D721Med (cell line): ENCODE measurements at places on chromosomes 16 and 17.

- peak; percentile 27 for DNase-seq
Measured at GRCh38 chr16:5789033-5789432, 691.4 kb upstream of the EEF2KMT start.

DNA sequence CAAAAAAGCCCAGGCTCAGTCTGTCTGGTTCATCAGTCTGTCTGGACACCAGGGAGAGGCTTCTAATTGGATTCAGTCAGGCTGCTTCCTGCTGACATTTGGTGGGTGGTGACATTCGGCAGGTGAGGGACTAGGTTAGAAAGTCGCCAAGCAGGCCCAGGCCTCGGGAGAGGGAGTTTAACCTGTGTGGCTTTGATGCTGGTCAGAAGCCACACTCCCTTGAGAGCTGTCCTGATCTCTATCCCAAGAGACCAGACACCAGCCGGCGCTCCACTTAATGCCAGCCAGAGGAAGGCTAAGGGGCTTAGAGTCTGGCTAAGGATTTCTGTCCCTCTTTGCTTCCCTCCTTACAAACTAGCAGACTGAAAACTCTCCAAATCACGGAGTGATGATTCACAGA is 135.0 kb downstream of the GSG1L start:
- DNase-seq = peak; percentile 49

DNA sequence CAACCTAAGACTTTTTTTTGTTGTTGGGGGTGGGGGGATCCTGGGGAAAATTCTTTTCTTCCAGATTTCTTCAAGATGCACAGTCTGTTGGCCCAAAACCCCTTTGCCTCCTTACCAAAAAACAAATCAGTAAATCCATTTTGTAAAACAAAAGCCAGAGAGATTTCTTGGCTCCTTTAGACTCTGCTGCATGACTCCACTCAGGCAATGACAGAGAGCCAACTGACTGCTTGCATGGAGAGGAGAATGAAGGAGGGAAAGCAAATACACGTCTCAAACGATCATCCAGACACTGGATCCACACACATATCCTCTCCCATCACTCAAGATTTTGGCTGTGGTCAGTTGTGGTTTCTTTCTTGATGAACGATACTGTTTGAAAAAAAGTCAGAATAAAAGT is 13.8 kb downstream of the COPRS start:
- DNase-seq = no peak

- no peak for DNase-seq
Measured at GRCh38 chr17:65487990-65488389, 73.5 kb downstream of the AXIN2 start.

DNA sequence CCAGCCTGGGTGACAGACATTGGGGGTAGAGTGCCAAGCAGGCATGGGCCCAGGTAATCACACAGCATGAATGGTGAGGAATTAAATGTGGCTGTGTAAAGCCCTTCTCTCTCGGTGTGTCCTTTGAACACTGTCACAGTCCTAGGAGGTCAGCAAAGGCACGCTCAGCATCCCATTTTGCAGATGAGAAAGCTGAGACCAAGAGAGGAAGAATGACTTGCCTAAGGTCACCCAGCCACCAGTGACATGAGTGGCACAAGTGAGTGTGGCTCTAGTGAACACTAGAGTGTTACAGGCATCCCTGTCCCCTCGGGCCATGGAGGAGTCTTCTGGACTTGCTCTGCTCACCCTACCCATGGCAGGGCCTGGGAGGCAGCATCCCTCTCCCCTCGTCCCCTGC is 10.7 kb downstream of the CTF1 start:
- DNase-seq = no peak

GRCh38 chr16:47317465-47318240 is 143.2 kb downstream of the ITFG1 start:
- DNase-seq = no peak

DNA sequence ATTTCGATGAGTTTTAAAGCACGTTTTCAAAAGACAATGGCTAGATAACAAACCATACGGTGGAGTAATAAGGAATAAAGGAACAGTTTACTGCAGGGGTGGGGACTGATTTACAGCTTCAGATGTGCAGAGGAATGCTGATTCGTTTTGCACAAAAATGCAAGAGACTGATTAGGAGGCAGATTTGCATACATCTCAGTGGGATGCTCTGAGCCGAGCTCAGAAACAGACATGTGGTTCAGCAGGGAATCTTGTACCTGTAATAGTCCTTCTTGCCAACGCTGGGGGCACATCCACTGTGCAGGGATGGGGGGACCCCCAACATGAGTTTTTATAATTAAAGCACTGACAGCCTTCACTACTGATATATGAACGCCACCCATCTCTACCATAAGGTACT is 308.0 kb downstream of the GRIN2A start:
- DNase-seq = no peak

- no peak for DNase-seq
Measured at GRCh38 chr17:32161506-32162365, 19.4 kb downstream of the RHOT1 start.

- DNase-seq = no peak
Measured at GRCh38 chr17:73255671-73256181, 6.0 kb downstream of the CPSF4L start.

GRCh38 chr16:57380671-57381462 is 8.6 kb downstream of the CX3CL1 start:
- no peak for DNase-seq

- DNase-seq = no peak
Measured at GRCh38 chr16:30398661-30399434, 3.6 kb downstream of the ZNF48 start.

- DNase-seq = no peak
Measured at GRCh38 chr16:76713191-76713590, 436.0 kb downstream of the CNTNAP4 start.

DNA sequence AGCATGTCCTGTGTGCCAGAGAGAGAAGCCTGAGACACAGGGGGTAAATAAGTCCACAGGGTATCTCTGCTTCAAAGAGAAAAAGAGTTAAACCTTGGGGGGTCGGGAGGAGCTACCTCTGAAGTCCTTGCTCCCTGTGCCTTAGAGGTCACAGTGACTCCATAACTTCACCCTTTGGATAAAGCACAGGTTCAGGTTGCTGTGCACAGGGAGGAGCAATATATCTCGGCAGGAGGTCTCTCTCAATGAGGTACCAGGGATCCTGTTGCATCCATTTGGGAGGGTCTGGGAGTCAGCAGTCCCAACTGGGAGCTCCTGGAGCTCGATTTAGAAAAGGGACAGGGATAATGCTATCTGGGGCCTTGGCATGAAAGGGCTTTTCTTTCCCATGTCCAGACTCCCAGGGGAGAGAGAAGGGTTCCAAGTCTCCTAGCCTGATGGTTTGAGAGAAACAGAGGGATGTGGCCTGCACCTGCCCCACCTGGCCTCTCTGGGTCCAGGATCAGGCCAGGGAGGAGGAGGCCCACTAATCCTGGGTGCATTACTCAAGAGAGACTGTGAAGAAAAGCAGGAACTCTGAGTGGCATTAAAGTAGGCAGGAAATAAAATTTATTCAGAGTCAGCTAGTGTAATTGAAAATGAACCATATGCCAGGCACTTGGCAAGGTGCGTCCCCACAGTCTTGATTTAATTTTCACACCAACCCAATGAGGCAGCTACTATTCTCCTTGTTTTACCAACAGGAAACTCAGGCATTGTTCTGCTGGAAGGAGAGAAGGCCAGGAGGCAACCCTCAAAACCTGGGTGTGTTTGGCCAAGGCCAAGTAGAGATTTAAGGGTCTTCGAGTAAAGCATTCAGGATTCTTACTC is 40.7 kb downstream of the CUEDC1 start:
- DNase-seq = no peak

DNA sequence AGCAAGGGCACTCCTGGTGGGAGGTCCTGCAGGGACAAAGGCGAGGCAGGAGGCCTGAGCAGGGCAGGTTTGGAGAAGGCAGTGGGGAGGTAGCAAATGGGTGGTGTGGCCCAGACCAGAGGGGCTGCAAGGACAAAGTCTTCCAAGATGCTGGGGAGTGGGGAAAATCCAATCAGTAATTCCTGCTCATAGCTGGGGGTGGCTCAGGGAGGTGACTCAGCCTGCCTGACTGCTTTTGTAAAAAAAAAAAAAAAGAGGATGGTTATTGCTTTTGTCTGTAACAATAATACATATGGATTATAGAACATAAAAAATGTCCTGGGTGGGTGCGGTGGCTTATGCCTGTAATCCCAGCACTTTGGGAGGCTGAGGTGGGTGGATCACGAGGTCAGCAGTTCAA is 5.2 kb downstream of the IL34 start:
- DNase-seq = no peak

GRCh38 chr17:27889711-27890251 is 3.4 kb downstream of the LYRM9 start:
- DNase-seq = no peak

GRCh38 chr17:43713494-43714162 is 45.0 kb downstream of the SOST start:
- no peak for DNase-seq

- peak; percentile 36 for DNase-seq
Measured at GRCh38 chr16:85303354-85303883, 191.1 kb upstream of the CIBAR2 start.

GRCh38 chr17:55040611-55041010 is 72.0 kb downstream of the STXBP4 start:
- no peak for DNase-seq

GRCh38 chr17:55090079-55090492 is 121.5 kb downstream of the STXBP4 start:
- DNase-seq = no peak

- DNase-seq = no peak
Measured at GRCh38 chr17:27499451-27500265, 43.4 kb downstream of the KSR1 start.

- no peak for DNase-seq
Measured at GRCh38 chr17:41678907-41679739, 9.6 kb upstream of the EIF1 start.

- no peak for DNase-seq
Measured at GRCh38 chr16:1543085-1543896, 9.8 kb downstream of the TMEM204 start.

GRCh38 chr17:4542003-4542725 is 13.0 kb downstream of the MYBBP1A start:
- DNase-seq = no peak

GRCh38 chr17:29077320-29077719 is 34.4 kb downstream of the PIPOX start:
- no peak for DNase-seq

DNA sequence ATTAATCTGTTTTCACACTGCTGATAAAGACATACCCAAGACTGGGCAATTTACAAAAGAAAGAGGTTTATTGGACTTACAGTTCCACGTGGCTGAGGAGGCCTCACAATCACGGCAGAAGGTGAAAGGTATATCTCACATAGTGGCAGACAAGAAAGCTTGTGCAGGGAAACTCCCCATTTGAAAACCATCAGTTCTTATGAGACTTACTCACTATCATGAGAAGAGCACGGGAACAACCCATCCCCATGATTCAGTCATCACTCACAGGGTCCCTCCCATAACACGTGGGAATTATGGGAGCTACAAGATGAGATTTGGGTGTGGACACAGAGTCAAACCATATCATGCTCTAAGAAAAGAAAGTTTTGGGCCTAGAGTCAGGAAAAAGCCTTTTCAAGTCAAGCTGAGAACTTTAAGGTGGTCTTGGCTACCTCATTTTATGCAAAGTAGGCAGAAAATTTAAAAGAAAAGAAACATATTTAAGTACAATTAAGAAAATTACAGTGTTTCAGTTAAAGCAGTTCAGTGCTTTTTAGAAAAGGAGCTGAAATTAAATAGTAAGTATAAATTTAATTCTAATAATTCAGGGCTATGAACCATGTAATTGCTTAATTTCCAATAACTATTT is 24.9 kb upstream of the CRYM start:
- no peak for DNase-seq

- DNase-seq = no peak
Measured at GRCh38 chr16:69179328-69180010, 7.5 kb upstream of the SNTB2 start.

DNA sequence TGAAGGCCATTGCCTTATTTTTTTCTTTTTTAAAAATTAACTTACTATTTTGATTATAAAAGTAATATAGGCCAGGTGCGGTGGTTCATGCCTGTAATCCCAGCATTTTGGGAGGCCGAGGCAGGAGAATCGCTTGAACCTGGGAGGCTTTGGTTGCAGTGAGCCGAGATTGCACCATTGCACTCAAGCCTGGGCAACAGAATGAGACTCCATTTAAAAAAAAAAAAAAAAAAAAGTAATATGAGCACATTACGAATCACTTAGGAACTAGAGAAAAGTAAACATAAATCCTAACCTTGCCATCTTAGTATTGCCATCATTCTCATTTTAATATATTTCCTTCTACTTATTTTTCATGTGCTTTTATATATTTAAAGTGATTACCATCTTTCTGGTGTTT is 12.9 kb upstream of the TACO1 start:
- no peak for DNase-seq

- no peak for DNase-seq
Measured at GRCh38 chr17:63382826-63383225, 63.3 kb downstream of the CYB561 start.

DNA sequence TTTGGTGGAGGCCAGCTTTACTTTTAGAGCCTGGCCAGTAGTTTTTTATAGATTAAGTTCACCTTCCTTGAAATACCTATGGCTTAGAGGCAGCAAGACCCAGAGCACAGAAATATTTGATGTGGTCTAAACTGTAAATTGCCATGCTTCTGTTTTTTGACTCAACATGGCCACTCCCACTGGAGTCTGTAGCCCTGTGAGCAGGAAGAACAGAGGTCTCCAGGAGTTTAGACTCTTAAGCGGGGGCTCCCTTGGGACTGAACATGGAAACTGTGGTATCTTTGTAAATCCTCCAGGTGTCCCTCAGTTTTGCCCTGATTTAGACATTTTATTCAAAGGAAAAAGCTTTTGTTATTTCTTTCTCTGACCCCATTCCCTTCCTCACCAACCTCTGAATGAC is 145.6 kb downstream of the FTO start:
- no peak for DNase-seq

DNA sequence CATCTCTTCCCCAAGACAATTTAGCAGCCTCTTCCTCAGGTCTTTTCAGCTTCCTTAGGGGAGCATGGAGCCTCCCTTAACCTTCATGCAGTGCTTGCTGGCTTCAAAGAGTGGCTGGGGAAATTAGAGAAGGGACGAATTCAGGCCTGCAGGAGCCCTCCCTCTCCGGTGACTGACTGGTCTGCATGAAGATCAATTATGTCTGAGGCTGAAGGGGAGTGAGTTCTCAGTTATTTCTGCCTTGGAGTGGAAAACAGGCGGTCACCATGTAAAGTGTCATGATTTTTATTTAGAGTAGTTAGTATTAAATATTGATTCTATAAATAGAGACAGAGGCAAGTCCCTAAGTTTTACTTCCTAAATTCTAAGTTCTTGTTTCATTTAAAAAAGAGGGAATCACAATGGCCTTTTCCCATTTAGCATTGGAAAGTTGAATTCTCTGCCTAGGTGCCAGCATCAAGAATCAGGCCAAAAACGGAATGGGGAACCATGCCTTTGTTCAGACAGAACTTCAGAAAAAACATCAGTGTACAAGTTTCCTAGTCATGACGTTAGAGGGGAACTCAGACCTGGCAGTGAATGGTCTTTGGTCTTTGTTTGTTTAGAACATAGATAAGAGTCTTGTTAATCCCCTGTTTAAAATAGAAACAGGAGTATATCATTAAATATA is 4.4 kb downstream of the GABARAPL2 start:
- DNase-seq = no peak

GRCh38 chr17:76405967-76406647 is 21.7 kb downstream of the SPHK1 start:
- DNase-seq = no peak
